ENCODE measurements at places on chromosomes 2 and 18. TPM values are rescaled to one million over a fixed set of nuclear protein-coding genes. Genes with fewer than 3 reads are reported as not detected.

DNA sequence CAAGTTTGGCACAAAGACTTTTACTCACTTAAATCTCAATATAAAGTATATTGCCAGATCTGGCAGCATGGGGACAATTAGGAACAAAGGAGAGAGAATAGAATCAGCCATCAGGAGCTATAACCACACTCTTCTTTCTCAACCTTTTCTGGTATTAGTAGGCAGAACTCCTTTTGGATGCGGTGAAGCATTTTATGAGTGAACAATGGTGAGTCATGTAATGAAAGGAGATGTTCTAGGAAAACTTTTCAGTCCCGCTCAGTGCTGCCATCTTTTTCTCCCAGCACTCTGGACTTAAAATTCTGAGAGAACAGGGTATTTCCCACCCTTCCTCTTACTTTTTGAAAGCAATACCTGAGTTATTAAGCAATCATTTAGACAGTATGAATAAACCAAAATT is 32.2 kb downstream of the PLEKHA3 start:
- no peak for DNase-seq
- H3K4me3 ChIP-seq = no peak overlapping the region
- peaks cover 55% of the 10 kb centered on the region for H3K36me3 ChIP-seq
- no peaks in the 10 kb centered on the region for H3K4me1 ChIP-seq

GRCh38 chr2:150339282-150339681 is 148.2 kb downstream of the RND3 start:
- H3K27ac ChIP-seq = no peak overlapping the region
- H3K4me1 ChIP-seq = no peaks in the 10 kb centered on the region
- no peak overlapping the region for H3K4me3 ChIP-seq

- H3K4me3 ChIP-seq = no peak overlapping the region
- no peaks in the 10 kb centered on the region for H3K36me3 ChIP-seq
- H3K27ac ChIP-seq = no peak overlapping the region
These were observed 226.0 kb upstream of the ITGA4 start for GRCh38 chr2:181231151-181231550.

GRCh38 chr2:27497288-27497627 is 619 bp downstream of the GCKR start:
- no peaks in the 10 kb centered on the region for H3K36me3 ChIP-seq
- no peak overlapping the region for H3K27ac ChIP-seq
- DNase-seq = no peak
- H3K4me1 ChIP-seq = peaks cover 4% of the 10 kb centered on the region

DNA sequence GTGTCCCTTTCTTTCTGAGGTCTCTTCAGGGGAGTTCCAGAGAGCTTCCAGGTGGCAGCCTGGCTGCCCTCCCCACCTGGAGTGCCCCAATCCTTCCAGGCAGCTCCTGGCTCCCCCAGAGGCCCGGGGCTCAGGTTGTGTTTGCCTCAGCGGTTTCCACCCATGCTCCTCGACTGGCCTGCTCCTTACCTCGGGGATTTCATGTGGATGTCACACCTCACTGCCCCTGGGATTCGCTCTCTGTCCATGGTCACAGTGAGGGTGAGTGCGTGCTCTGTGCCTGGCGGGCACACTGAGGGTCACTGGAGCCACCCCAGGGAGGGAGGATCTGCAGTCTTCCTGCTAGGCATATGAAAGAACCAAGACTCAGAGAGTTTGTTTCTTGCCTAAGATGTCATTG is 2.1 kb upstream of the TOGARAM2 start:
- DNase-seq = no peak
- H3K4me3 ChIP-seq = no peak overlapping the region
- no peak overlapping the region for H3K27ac ChIP-seq

DNA sequence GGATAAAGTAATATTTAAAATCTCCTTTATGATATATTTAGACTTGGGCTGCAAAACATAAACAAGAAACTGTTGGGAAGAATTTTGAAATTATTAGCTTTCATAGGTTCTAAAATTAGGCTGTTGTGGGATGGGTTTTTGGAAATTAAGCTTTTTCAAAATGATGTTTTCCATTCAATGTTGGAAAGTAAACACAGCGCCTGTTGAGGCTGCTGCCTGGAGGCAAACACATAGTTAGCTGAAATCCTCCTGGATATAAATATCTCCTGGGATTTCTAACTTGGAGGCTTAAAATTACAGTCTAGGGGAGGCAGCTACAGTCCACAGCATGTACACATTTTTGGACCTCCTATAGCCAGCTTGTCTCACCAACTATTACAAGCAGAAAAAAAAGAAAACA is 197.3 kb downstream of the DCC start:
- H3K27me3 ChIP-seq = no peaks in the 10 kb centered on the region
- no peak for DNase-seq
- H3K4me1 ChIP-seq = no peaks in the 10 kb centered on the region
- no peak overlapping the region for H3K27ac ChIP-seq
- H3K36me3 ChIP-seq = no peaks in the 10 kb centered on the region
- no peak overlapping the region for H3K4me3 ChIP-seq

GRCh38 chr2:203580844-203581243 is 45.7 kb upstream of the RAPH1 start:
- peak overlapping the region; percentile 86 for H3K27ac ChIP-seq
- H3K36me3 ChIP-seq = no peaks in the 10 kb centered on the region
- peaks cover 55% of the 10 kb centered on the region for H3K4me1 ChIP-seq
- no peak for DNase-seq
- no peaks in the 10 kb centered on the region for H3K27me3 ChIP-seq
- H3K4me3 ChIP-seq = no peak overlapping the region

GRCh38 chr2:223613017-223613950 is 11.1 kb upstream of the SCG2 start:
- H3K4me1 ChIP-seq = peaks cover 6% of the 10 kb centered on the region
- no peaks in the 10 kb centered on the region for H3K27me3 ChIP-seq
- no peak for DNase-seq
- H3K27ac ChIP-seq = peak overlapping the region; percentile 69

- no peak overlapping the region for H3K4me3 ChIP-seq
- H3K27ac ChIP-seq = no peak overlapping the region
- no peaks in the 10 kb centered on the region for H3K27me3 ChIP-seq
These were observed 153.2 kb downstream of the RTP5 start for GRCh38 chr2:242022550-242023290.

- no peaks in the 10 kb centered on the region for H3K36me3 ChIP-seq
- H3K4me3 ChIP-seq = no peak overlapping the region
- no peak for DNase-seq
- H3K27me3 ChIP-seq = no peaks in the 10 kb centered on the region
- no peak overlapping the region for H3K27ac ChIP-seq
These were observed 96.6 kb upstream of the RND3 start for GRCh38 chr2:150584081-150584480.

GRCh38 chr2:172465417-172466334 is 38.3 kb downstream of the ITGA6 start:
- no peak for DNase-seq
- H3K27me3 ChIP-seq = no peaks in the 10 kb centered on the region
- H3K36me3 ChIP-seq = peaks cover 37% of the 10 kb centered on the region
- H3K27ac ChIP-seq = peak overlapping the region; percentile 55
- H3K4me3 ChIP-seq = peak overlapping the region; percentile 3

- H3K36me3 ChIP-seq = no peaks in the 10 kb centered on the region
- peak overlapping the region; percentile 45 for H3K27ac ChIP-seq
- no peak for DNase-seq
These were observed 66.5 kb downstream of the GLS start for GRCh38 chr2:190947141-190947540.

GRCh38 chr2:240269886-240270285 is 129.4 kb upstream of the OTOS start:
- H3K27ac ChIP-seq = no peak overlapping the region
- no peaks in the 10 kb centered on the region for H3K27me3 ChIP-seq
- H3K4me3 ChIP-seq = no peak overlapping the region
- DNase-seq = no peak
- H3K4me1 ChIP-seq = no peaks in the 10 kb centered on the region
- no peaks in the 10 kb centered on the region for H3K36me3 ChIP-seq

- no peaks in the 10 kb centered on the region for H3K4me1 ChIP-seq
- no peaks in the 10 kb centered on the region for H3K27me3 ChIP-seq
- H3K27ac ChIP-seq = no peak overlapping the region
- no peaks in the 10 kb centered on the region for H3K36me3 ChIP-seq
- no peak for DNase-seq
These were observed 37.5 kb upstream of the SMCHD1 start for GRCh38 chr18:2618009-2618408.

- no peak overlapping the region for H3K4me3 ChIP-seq
- H3K36me3 ChIP-seq = no peaks in the 10 kb centered on the region
- H3K4me1 ChIP-seq = peaks cover 11% of the 10 kb centered on the region
- H3K27ac ChIP-seq = no peak overlapping the region
These were observed 41.0 kb upstream of the ACSL3 start for GRCh38 chr2:222819722-222820333.

DNA sequence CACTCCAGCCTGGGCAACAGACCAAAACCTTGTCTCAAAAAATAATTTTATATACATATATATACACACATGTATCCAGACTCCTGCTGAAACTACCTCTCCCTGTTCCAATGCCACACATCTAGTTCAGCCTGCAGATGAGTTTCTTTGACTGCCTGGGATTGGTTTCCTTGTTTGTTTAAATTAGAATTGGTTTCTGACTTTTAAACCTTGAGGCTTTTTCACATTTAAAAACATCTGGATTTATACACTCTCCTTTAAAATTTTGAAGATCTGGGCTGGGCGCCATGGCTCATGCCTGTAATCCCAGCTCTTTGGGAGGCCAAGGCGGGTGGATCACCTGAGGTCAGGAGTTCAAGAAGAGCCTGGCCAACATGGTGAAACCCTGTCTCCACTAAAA is 21.8 kb upstream of the CXCR1 start:
- H3K36me3 ChIP-seq = no peaks in the 10 kb centered on the region
- H3K27me3 ChIP-seq = no peaks in the 10 kb centered on the region
- H3K4me3 ChIP-seq = no peak overlapping the region
- no peak for DNase-seq
- H3K27ac ChIP-seq = no peak overlapping the region
- peaks cover 15% of the 10 kb centered on the region for H3K4me1 ChIP-seq

DNA sequence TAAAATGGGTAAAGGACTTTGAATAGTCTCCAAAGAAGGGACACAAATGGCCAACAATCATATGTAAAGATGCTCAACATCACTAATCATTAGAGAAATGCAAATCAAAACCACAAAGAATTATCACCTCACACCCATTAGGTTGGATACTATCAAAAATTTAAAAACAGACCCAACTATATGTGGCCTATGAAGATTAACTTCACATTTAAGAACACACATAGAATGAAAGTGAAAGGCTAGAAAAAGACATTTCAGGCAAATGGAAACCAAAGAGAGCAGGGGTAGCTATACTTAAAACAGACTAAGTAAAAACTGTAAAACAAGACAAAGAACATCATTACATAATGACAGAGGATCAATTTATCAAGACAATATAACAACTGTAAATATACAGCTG is 53.5 kb upstream of the ASPRV1 start:
- H3K27me3 ChIP-seq = no peaks in the 10 kb centered on the region
- H3K4me3 ChIP-seq = no peak overlapping the region
- H3K27ac ChIP-seq = no peak overlapping the region
- no peak for DNase-seq

DNA sequence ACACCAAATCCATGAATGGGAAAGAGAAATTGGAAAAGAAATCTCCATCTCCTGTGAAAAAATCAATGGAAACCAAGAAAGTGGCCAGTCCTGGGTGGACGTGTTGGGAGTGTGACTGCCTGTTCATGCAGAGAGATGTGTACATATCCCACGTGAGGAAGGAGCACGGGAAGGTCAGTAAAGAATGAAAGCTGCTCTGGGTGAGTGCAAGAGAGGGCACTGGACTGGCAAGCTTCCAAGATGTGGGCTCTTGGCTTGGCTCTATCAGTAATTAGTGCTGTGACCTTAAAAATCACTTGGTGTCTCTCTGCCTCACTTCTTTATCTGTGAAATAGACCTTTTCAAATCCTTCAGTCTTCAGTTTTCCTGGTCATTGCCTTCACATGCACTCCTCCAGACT is 89.0 kb downstream of the ZNF532 start:
- no peak overlapping the region for H3K4me3 ChIP-seq
- peaks cover 72% of the 10 kb centered on the region for H3K36me3 ChIP-seq
- no peaks in the 10 kb centered on the region for H3K4me1 ChIP-seq
- DNase-seq = no peak
- no peaks in the 10 kb centered on the region for H3K27me3 ChIP-seq
- no peak overlapping the region for H3K27ac ChIP-seq

DNA sequence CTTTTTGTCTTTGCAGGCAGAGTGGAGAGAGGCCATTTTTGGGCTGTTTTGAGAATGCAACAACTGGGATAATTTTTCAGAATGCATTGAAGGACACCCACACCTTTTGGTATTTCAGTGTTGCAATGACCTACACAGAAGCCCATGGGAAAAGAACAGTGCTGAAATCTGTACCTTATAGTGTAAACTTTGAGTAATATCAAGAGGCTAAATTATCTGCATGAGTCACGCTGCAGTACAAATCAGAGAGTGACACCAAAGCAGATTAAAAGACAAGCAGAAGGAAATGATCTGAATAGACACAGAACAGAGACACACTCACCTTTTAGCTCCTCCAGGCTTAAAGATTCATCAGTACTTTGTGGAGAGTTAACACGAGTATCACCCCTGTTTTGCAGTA is 265.3 kb downstream of the PAX3 start:
- H3K27me3 ChIP-seq = peaks cover 5% of the 10 kb centered on the region
- no peak overlapping the region for H3K27ac ChIP-seq
- no peaks in the 10 kb centered on the region for H3K36me3 ChIP-seq
- H3K4me3 ChIP-seq = no peak overlapping the region

- no peaks in the 10 kb centered on the region for H3K36me3 ChIP-seq
- no peak overlapping the region for H3K4me3 ChIP-seq
- H3K27ac ChIP-seq = no peak overlapping the region
- DNase-seq = no peak
- H3K4me1 ChIP-seq = peaks cover 20% of the 10 kb centered on the region
These were observed 27.8 kb upstream of the SERPINB12 start for GRCh38 chr18:63514326-63514725.

- H3K4me3 ChIP-seq = peak overlapping the region; percentile 80
- no peak for DNase-seq
- no peaks in the 10 kb centered on the region for H3K36me3 ChIP-seq
- no peaks in the 10 kb centered on the region for H3K27me3 ChIP-seq
These were observed 721 bp downstream of the MCEE start for GRCh38 chr2:71129114-71129901.

ADGRF3 gene
- total RNA-seq = 0.41 TPM

FBLN7 gene
- total RNA-seq = 2.5 TPM

EFHD1 gene
- 10.1 TPM for total RNA-seq

TNP1 gene
- total RNA-seq = not detected

R3HDM1 gene
- total RNA-seq = 13.4 TPM

CD8B2 gene
- total RNA-seq = not detected

HNMT gene
- total RNA-seq = 10.6 TPM

FHOD3 gene
- total RNA-seq = 3.1 TPM

PSTPIP2 gene
- total RNA-seq = 18.7 TPM

Measured in esophagus squamous epithelium (tissue), 5 donors.